Fibroblast of lung (primary cell): ENCODE measurements at places on chromosomes 12 and 14. TPM values are rescaled to one million over a fixed set of nuclear protein-coding genes. Genes with fewer than 3 reads are reported as not detected.

DCD gene
- not detected in 2 replicates for total RNA-seq

SRGAP1 gene
- total RNA-seq: 17.5 and 30.2 TPM in 2 replicates

CLEC6A gene
- total RNA-seq: not detected in 2 replicates

MYF6 gene
- under 0.01 TPM in 1 of 2 replicates, not detected in the other for total RNA-seq

WNT1 gene
- not detected in 2 replicates for total RNA-seq
